CD4-positive, alpha-beta T cell (primary cell): ENCODE measurements at places on chromosomes 3 and 15.

- DNase-seq, result no peak
Observed at GRCh38 chr3:13886593-13887129, 6.8 kb upstream of the WNT7A start.

DNA sequence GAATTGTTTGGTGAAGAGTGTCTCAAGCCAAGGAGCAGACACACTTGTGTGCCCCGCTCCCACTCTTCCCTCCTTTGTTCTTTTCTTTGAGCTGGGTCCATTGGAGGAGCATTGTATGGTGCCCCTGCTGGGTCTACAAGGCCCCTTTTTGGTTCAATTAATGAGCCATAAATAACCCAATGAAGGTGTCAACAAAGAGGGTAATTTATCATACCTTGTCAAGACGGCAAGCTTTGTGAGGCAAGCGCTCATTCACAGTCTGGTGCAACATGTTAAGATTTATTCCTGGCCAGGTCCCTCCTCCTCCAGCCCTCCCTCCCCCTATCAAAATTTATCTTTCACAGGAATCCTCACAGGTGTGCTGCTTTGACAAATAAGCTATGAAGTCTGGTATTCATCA, 300.1 kb downstream of the RORA start:
- no peak for DNase-seq

DNA sequence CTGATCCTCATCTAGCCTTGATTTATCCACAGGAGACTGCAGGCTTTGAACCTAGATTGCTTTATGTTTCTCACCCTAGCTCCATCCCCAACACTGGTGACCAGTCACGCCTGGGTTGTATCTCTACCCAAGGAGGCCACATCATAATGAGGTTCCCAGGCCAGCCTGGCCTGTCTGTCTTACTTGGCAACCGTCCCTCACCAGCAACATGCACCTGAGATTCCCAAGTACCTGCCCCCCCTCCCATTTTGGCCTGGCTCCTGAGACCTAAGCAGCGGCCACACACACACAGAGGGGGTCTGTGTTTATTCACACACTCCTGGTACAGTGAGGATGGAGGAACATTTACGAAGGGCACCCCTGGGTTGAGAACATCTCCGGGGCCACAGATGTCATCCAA, 2.4 kb downstream of the CAMK2N2 start:
- no peak for DNase-seq

DNA sequence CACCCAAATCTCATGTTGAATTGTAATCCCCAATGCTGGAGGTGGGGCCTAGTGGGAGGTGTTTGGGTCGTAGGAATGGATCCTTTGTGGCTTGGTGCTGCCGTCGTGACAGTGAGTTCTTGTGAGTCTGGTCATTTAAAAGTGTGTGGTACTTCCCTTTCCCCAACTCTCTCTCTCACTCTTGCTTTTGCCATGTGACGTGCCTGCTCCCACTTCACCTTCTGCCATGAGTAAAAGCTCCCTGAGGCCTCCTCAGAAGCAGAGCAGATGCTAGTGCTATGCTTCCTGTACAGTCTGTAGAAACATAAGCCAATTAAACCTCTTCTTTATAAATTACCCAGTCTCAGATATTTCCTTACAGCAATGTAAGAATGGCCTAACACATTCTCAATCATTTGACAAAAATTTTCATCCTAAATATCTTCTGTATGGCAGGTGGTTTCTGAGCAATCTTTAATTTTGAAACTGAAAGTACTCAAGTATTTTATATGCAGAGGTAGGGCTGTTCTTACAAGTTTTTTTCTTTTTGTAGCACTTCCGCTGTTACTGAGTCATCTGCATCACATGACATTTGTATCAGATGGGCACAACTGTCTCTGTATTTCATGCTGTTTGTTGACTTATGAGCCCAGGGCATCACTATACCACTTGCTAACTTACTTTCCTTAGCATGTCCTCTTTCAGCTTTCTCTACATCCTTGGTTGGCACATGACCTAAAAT, 8.8 kb downstream of the RPL39L start:
- DNase-seq, result peak; percentile 12

DNA sequence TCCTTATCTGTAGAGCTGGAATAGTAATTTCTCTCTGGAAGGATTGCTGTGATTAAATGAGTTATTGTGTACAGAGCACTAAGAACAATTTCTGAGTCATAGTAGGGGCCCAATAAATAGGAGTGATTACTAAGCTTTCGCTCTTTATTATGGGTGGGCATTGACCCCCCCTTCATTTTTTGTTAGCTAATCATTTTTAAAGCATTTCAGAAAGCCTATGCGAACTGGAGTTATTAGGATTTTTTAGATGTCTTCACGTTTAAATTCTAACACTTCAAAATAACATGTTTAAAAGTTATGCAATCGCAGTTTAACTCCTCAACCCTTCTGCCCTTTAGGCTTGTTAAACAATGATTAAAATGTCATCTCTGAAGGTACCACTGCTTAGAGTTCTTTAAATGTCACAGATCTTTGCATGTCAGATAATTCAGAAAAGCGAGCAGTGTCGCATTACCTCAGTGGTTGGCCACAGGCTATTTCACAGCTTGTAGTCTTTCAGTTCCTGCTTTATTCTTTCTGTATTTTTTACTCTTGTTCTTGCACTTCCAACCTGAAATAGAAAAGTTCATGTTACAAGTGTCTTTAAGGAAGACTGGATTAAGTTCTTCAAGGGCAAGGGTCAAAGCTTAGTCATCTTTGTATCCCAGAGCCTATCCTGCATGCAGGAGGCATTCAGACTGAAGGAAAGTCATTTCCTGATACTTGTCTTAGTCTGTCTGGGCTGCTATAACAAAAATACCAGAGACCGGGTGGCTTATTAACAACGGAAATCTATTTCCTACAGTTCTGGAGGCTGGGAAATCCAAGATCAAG, 102.9 kb downstream of the FNDC3B start:
- DNase-seq, result no peak

- no peak for DNase-seq
Observed at GRCh38 chr15:25410649-25411048, 28.2 kb downstream of the UBE3A start.

DNA sequence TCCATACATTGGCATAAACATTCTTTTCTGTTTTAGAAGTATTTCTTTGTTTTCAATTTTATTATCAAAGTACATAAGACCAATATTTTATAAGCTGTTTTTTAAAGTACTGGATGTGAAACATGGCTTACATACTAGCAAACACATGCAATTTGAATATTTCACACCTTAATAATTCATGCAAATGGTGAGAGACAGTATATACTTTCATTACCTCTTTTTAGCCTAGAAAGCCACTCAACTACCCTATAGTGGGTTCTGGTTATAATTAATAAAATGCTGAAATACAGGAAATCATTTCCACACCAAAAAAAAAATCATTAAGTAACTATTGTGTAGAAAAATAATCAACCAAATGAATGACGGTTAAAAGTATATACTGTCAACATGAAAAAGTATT, 38.5 kb upstream of the MELTF start:
- DNase-seq, result no peak

- no peak for DNase-seq
Observed at GRCh38 chr3:45134758-45135521, 11.2 kb downstream of the CDCP1 start.

DNA sequence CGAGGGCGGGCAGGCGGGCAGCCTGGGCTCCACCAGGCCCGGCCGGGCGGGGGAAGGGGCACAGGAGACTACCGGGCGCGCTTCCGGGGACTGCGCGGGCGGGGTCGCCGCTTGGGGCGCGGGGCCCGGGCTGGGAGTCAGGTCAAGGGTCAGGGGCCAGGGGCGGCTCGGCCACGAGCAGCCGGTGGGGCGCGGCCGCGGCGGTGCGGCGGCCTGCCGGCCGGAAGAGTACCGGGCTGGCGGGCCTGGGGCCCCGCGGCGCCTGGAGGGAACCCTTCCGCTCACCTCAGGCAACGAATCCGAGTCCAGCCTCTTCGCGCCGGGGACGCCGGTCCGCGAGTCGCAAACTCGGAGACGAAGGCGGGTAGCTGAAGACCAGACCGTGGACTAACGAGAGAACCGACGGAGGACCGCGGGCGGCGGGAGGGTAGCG, 225 bp downstream of the RHOA start:
- DNase-seq, result peak; percentile 56
